ENCODE measurements at places on chromosomes 1 and 21.

GRCh38 chr1:45356186-45356585, 15.9 kb upstream of the MUTYH start:
- no peak for ATAC-seq

DNA sequence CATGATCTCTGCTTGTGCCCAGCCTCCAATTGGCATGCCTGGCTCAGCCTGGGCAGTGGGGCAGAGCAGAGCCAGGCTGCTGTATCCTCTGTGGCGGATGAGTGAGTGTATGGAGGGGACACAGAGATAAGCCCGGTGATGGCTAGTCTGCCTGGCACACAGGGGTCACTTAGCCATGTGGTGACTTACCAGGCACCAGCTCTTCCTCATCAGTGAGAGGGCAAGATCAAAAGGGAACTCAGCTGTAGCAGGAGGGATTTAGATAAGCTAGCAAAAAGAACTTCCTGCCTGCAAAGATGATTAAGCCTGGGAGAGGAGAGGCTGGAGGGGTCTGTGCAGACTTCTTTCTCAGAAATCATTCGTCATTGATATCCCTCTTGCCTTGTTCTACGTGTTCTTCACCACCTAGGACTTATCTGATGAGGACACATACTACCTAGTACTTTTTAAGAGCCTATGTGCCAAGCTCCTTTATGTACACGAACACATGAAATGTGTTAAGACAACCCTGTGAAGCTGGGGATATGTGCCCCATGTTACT, 7.9 kb downstream of the KIF21B start:
- ATAC-seq: peak; percentile 41

GRCh38 chr1:1421907-1422464, 910 bp upstream of the ANKRD65 start:
- ATAC-seq: no peak

GRCh38 chr1:181249186-181249585, 160.7 kb downstream of the IER5 start:
- no peak for ATAC-seq

GRCh38 chr1:201737352-201738060, 91.5 kb upstream of the IPO9 start:
- ATAC-seq: peak; percentile 57

GRCh38 chr1:55456971-55457370, 241.8 kb upstream of the USP24 start:
- ATAC-seq: no peak

DNA sequence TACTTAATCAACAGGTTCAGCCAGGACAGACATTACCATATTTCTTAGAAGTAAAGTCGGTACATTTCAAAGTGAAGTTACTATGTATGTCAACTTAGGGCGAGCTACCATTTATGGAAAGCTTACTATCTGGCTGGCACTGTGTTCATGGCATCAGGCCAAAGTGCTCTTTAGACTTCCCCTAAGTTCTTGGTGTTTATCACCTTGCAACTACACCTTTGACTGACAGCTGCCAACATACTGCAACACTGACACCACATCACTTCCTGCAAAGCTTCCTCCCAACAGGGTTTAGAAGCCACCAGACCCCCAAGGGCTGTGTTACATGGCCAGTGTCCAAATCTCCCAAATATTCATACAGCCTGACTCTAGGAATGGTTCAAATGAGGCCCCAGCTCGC, 61.0 kb downstream of the TIAM1 start:
- no peak for ATAC-seq

Data from SK-N-SH treated with all-trans-retinoic acid at 6 μM for 48 hours (cell line).